ENCODE measurements at places on chromosomes 12 and 14.

GRCh38 chr14:65304963-65305362 lies 107.6 kb upstream of the FUT8 start:
- no peak for DNase-seq

DNA sequence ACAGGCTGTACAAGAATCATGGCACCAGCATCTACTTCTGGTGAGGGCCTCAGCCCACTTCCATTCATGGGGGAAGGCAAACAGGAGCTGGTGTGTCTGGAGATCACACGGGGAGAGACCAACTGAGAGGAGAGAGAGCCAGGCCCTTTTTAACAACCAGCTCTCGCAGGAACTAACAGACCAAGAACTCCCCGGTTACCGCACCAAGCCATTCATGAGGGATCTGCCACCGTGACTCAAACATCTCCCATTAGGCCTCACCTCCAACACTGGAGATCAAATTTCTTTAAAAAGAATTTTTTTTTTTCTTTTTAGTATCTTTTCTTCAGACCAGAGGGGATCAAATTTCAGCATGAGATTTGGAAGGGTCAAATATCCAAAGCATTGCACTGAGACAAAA lies 16.7 kb upstream of the AQP2 start:
- DNase-seq: no peak

DNA sequence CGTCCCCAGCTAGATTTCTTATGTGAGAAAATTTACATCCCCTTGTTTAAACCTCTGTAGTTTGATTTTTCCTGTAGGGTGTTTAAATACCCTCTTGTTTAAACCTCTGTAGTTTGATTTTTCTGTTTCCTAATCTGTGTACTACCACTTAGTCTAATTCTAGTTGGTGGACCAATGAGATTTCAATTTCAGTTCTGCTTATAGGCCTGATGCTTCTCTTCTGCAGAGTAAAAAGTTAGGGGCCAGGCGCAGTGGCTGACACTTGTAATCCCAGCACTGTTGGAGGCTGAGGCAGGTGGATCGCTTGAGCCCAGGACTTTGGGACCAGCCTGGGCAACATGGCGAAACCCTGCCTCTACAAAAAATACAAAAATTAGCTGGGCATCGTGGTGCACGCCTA lies 11.5 kb downstream of the UBC start:
- DNase-seq: no peak

DNA sequence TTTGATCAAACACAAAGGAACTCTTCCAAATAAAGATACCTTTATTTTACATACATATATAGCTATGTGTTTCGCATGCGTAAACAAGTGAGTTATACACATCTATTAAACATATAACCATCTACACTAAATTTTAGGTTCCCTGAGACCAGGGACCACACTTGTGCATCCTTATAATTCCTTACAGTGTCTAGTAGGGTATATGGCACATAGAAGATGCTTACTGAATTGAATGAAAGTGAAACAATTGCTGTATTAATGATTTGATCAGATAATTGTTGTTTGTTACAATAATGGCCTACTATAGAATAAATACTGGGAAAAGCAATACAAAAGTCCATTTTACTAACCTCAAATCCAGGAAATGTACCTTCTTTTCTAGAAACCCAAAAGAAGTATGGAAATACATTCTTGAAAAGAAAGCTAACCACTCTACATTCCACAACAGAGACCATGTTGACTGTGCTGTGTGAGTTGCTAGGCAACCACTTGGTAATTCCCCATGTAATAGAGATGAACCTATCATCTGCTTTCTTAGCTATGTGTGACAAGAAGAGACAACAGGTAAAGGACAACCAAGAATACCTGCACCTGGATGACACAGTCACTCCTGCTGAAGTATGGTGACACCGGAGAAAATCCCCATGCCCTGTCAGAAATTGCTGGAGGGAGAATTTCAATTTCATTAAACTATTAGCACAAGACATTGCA lies 11.9 kb upstream of the CIPC start:
- peak; percentile 82 for DNase-seq

- no peak for DNase-seq
Measured at GRCh38 chr14:52283099-52283498, 15.6 kb downstream of the PTGDR start.

Measured in GM23338 (cell line).